ENCODE measurements at places on chromosomes 4 and X.

GRCh38 chr4:108891896-108892590, 129.2 kb upstream of the ETNPPL start:
- DNase-seq = no peak

DNA sequence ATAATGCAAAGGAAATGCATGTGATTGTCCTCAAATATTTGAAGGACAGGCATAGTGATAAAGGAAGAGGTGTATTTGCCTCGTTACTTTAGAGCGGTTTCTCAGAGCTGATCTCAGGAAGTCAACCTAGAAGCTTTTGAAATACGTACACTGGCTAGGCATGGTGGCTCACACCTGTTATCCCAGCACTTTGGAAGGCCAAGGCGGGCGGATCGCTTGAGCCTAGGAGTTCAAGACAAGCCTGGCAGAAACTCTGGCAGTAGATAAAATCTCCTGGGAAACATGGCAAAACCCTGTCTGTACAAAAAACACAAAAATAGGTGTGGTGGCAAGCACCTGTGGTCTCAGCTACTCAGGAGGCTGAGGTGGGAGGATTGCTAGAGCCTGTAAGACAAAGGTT, 24.9 kb downstream of the SMARCAD1 start:
- no peak for DNase-seq

GRCh38 chrX:37754516-37754915, 25.3 kb upstream of the CYBB start:
- DNase-seq = no peak

GRCh38 chr4:180675359-180675650, 1567.9 kb upstream of the TENM3 start:
- no peak for DNase-seq

GRCh38 chr4:4433941-4434340, 47.0 kb downstream of the NSG1 start:
- no peak for DNase-seq

GRCh38 chr4:29588617-29589016, 1131.6 kb upstream of the PCDH7 start:
- DNase-seq = no peak

- DNase-seq = no peak
Measured at GRCh38 chrX:97234471-97235081, 350.9 kb downstream of the RPA4 start.

GRCh38 chr4:125492957-125493356, 178.2 kb downstream of the FAT4 start:
- no peak for DNase-seq

DNA sequence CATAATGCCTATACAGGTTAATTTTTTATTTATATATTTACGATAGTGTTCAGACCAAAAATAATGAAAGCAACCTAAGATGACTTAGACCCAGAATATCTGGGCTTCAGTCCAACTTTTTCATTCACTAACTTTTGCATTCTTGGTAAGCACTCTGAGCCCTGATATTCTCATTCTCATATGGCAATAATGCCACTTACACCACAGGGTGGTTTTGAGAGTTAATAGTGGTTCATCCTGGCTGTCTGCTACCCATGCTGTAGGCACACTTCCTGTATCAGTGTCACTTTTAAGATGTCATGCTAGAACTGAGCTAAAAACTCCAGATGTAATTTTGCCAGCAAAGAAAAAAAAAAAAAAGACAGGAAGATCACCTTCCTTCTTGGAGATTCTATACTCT, 508.7 kb upstream of the FMR1 start:
- no peak for DNase-seq

GRCh38 chr4:148514581-148514980, 72.4 kb upstream of the NR3C2 start:
- no peak for DNase-seq

GRCh38 chr4:86640469-86640868, 46.4 kb downstream of the PTPN13 start:
- DNase-seq = no peak

DNA sequence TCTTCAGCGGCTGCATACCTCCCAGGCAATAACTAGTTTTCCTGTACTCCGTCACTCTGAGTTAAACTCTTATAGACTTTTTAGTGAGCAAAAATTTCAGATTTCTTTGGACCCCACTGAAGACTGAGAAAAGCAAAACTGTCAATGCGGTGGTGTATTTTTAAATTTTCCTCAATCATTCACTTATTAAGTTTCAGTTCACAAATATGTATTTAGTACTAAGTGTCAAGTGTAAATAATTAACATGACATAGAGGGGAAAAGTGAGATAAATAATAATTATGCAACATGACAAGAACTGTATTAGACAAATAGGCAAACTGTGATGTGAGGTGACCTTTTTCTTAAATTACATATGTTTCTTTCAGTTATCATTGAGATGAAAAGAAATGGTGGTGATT, 124.4 kb downstream of the NAF1 start:
- DNase-seq = no peak

GRCh38 chr4:2390146-2390545, 28.3 kb downstream of the ZFYVE28 start:
- DNase-seq = no peak

DNA sequence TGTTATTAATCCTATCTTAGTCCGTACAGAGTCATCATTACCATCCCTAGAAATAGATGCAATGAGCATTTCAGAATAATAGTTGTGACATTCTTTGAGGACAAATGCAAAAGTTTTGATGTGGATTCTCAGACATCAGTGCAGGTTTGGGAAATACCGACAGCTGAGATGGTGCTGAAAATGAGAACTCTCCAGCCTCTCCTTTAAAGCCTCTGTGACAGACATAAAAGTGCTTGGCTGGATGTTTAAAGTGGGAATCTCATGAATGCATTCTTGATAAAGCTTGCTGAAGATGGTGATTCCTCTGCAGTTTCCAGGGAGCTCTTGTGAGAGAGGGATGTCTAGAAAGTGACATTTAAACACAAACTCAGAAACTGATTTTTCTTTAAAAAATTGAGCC, 35.0 kb upstream of the SLC7A11 start:
- no peak for DNase-seq

- no peak for DNase-seq
Measured at GRCh38 chr4:77142646-77143028, 14.4 kb upstream of the CCNG2 start.

GRCh38 chr4:25873632-25874129, 10.9 kb upstream of the SEL1L3 start:
- no peak for DNase-seq

DNA sequence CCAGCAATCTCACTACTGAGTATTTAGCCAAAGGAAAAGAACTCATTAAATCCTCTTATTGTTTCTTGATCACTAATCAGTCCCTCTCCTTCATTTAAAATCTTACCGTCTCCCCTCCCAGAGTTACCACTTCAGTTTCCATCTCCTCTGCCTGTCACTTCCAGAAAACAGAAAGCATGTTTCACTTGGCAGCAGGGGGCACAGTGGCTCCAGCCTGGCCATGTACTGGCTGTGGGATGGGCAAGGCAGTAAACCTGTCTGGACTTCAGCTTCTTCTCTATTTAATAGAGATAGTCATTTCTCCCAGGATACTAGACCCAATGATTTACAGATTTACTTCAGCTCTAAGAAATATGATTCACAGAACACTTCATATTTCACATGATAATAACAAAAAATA, 63.2 kb downstream of the CD40LG start:
- DNase-seq = peak; percentile 35

DNA sequence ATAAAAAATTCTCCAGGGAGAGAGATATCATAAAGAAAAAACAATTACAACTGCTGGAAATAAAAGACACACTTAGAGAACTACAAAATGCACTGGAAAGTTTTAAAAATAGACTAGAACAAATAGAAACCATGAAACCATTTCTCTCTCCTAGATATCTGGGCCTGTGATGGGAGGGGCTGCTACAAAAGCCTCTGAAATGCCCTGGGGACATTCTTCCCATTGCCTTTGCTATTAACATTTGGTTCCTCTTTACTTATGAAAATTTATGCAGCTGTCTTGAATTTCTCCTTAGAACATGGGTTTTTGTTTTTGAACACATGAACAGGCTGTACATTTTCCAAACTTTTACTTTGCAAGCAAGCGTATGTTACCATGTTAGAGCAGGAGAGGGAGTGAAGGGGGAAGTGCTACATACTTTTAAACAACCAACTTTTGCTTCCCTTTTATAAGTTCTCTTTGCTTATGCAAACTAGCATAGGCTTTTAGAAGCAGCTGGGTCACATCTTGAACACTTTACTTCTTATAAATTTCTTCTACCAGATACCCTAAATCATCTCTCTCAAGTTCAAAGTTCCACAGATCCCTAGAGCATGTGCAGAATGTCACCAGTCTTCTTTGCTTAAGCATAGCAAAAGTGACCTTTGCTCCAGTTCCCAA, 47.9 kb upstream of the PACRGL start:
- no peak for DNase-seq

DNA sequence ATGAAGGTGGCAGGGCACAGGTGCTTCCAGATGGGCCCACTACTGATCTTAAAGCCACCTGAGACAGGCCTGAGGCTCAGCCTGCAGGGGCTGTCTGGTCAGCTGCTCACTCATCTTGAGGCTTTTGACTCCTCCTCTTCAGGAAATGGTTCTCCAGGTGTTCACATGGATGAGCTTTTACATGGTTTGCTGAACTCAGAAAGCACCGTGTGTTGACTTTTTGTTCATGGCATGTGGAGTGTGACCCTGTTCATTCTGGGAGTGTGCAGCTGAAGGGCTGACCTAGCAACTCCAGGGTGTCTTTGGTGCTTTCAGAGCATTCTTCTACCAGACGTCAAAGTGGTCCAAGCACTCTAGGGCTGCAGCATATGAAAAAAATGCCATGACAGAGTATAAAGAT, 111.1 kb downstream of the CCNG2 start:
- no peak for DNase-seq

GRCh38 chrX:122026665-122027064, 979.3 kb downstream of the GLUD2 start:
- DNase-seq = no peak

DNA sequence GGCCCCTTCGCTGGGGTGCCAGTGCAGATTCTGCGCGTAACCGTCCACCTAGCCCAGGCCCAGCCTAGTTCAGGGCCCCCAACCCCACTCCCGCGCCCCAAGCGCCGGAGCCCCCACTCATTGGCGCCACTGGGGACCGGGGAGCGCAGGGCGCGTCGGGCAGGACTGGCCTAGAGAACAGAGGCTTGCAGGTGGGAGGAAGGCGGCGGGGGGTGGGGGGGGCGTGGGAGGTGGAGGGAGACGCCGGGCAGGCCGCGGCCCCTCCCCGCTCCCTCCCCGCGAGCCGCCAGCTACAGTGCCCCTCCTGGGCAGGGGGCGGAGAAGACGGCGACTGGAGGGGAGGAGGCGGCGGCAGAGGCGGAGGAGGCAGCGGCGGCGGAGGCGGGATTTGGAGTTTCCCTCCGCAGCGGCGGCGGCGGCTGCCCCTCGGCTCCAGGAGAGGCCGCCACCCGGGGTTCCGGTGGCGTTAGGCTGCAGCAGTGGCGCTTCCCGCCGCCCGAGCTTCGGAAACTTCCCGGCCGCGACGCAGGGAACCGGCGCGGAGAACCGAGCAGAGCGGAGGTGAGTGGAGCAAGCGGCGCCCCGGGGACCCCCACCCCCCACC, 4.8 kb upstream of the DUSP9 start:
- no peak for DNase-seq

GRCh38 chr4:1061760-1062159, 50.3 kb downstream of the FGFRL1 start:
- DNase-seq = no peak

- peak; percentile 66 for DNase-seq
Measured at GRCh38 chr4:126604268-126604867, 1028.4 kb upstream of the INTU start.

- DNase-seq = no peak
Measured at GRCh38 chr4:56703378-56703777, 22.3 kb upstream of the HOPX start.

- peak; percentile 4 for DNase-seq
Measured at GRCh38 chrX:12771445-12772069, 19.7 kb upstream of the PRPS2 start.

- no peak for DNase-seq
Measured at GRCh38 chr4:35925806-35926205, 318.5 kb downstream of the ARAP2 start.

DNA sequence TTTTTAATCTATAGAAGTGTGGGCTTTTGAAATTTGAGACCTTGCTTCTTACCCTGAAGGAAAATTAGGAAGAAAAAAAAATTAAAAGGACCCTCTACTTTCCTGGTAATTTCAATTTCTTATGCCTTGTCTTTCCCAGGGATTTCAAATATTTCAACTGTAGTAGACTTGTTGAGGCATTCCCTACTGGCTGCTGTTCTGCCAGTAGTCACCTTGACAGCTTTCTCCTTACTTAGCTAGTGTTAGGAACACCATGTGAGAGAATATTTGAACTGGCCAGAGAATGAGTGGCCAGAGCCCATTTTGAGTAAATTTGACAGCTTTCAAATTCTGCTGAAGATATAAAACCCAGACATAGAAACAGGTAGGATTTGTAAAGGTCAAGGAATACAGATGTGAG, 24.0 kb upstream of the GBA3 start:
- DNase-seq = no peak

DNA sequence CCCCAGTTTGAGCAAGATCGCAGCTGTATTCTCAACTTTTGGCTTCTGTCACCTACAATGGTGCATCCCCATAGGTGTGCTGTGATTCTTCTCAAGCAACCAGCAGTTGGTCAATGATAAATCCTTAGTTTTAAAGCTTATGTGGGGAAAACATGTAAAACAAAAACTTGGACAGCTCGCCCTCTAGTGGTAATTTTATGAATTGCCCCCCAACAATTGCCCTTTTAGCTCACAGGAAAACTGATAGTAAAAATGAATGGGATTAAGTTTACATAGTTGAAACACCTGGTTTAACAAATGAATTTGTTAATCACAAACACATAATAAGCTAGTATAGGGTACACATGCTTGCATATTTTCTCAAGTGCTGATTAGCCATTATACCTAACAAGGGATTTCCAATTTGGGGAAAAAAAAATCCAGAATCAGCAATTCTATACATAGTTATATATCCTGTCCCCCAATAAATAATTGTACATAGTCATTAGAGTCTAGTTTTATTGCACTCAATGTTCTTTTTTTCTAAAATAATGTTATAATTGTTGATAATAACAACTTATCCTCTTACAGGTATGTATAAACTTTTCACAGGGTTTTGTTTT, 30.1 kb downstream of the TEX13A start:
- peak; percentile 14 for DNase-seq

- no peak for DNase-seq
Measured at GRCh38 chr4:125729171-125729570, 414.4 kb downstream of the FAT4 start.

DNA sequence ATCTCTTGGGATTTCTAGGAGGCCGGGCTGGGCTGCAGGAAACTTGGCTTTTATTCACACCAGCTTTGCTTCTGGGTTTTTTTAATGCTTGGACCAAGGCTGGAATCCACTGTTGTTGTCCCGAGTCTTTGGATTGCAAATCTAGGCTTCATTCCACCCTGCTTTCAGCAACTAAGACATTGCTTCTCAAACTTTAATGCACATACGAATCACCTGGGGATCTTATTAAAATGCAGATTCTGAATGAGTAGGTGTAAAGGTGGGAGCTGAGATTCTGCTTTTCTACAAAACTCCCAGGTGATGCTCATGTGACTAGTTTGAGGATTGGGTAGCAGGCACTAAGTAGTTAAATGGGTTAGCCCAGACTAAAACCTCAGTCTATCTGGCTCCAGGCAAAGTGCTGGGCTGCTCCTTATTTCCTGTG, 39.2 kb upstream of the GPC4 start:
- DNase-seq = no peak

Data from pons (tissue), 1 donor.